ENCODE measurements at places on chromosomes 2 and 18.

DNA sequence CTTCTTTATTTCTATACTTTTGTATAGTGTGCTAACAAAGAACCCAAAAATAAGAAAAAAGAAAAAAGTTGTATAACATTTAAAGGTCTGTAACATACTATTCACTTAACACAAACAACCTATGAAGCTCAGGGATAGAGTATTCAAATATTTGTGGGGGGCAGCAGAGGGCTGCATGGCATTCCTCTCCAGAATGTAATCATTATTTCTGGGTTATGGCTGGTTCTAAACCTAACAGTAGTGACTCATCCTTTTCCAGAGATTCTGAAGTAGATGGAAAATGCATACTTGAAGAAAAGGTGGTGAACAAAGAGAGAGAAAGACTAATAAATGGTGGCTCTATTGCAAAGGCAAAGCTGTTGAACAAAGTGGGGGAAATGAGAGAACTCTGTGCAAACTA is 249.4 kb downstream of the NRXN1 start:
- no peak for DNase-seq

GRCh38 chr18:79790996-79791972 is 6.5 kb upstream of the KCNG2 start:
- DNase-seq, result no peak

DNA sequence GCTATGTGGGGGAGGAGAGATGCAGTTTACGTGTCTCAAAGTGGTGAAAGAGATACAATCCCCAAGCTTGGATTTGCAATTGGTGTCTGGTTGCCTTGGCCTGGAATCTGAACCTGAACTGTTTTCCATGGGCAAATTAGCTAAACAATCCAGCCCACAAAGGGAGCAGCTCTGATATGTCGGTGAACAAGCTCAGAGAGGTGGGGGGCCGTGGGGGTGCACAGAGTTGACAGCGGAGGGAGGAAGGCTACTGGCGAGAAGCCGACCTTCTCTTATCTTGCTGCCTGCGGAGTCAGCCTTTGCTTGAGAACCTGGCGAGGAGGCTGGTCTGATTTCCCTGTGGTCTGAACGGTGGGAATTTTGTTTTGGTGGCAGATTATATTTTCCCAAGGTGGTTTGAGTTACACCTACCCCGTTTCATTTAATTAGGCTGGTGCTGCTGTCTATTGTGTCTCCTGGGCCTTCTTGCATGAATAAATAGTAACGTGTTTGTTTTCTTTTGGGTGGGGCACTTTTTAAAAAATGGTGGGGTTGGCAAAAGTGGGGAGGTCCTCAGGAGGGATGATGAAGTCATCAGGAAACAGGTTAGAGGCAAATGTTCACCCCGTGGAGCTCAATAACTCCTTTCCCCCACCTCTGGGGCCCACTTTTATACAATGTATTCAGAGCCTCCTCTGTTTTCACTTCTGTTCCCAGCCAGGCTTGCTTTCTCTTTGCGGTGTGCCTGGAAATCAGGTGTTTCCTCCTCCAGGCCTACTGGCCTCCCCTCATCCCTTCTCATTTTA is 80.9 kb upstream of the IGFBP5 start:
- no peak for DNase-seq

GRCh38 chr2:157559061-157559460 is 69.6 kb downstream of the ACVR1C start:
- DNase-seq, result no peak

DNA sequence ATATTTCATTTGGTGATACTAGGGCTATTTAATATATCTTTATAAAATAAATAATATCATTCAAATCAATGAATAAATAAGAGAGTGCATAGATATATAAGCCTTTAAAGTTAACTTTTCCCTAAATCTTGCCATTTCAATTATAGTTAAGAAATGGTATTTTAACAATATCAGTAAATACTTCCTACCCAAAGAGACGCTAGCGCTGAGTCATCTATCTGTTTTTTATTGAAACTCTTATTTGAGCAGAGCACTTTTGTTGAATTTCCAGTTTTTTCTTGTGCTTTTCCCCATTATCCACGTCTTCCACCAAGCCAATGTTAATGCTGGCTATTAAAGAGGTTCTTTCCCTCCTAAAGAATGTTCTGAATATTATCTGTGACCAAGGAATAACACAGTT is 639.3 kb downstream of the DSC3 start:
- DNase-seq, result no peak

DNA sequence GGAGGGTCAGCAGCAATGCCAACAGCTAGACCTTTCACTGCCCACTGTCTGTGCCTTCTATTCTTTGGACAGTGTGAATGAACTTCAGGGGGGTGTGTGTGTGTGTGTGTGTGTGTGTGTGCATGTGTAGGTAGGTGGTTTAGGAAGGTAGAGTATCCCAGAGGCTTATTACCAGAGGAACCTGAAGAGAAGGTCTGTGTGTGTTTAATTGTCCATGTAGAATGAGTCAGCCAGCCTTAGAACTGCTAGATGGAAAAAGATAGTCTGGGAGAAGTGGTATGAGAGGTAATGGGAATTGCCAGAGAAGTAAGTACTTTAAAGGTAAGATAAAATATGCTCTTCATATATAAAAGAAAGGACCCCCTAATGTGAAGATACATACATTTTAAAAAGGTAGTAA is 522.2 kb downstream of the PIK3C3 start:
- DNase-seq, result no peak

DNA sequence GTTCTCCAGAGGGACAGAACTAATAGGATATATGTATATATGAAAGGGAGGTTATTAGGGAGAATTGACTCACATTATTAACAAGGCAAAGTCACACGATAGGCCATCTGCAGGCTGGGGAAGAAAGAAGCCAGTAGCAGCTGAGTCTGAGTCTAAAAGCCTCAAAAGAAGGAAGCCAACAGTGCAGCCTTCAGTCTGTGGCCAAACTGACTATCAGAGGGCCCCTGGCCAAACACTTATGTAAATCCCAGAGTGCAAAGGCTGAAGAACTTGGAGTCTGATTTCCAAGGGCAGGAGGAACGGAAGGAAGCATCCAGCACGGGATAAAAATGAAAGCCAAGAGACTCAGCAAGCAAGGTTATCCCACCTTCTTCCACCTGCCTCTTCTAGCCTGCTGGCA is 108.0 kb upstream of the LDLRAD4 start:
- DNase-seq, result no peak

- DNase-seq, result no peak
Observed at GRCh38 chr2:113848758-113849415, 41.0 kb upstream of the ACTR3 start.

DNA sequence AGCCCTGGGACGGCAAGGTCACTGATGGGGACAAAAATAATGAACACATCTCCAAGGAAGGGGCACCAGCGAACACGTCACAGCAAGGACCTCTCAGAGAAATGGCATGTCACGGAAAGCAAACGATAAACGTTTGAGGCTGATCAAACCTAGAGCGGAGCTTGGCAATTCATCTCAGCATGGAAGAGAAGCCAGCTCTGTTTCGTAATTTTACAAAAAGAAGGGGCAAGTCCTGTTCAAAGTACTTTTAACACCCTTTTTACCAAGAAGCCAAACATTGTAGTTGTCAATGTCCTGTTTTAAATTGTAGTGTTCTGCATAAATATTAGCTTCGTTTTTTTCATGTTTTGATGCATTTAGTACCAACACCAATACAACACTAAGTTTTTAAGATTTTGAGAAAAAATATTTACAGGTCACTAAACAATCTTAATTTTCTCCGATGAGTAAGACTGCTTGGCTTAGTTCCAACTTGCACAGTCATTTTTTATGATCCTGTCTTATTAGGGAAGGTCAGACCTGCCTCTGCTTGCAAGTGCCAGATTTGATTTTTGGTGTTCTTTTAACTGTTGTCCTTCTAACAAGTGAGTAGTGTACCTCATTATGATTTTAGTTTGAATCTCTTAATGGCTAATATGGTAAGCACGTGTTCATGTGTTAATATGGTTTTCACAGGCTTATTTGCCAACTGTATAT is 818.5 kb upstream of the SALL3 start:
- DNase-seq, result no peak

DNA sequence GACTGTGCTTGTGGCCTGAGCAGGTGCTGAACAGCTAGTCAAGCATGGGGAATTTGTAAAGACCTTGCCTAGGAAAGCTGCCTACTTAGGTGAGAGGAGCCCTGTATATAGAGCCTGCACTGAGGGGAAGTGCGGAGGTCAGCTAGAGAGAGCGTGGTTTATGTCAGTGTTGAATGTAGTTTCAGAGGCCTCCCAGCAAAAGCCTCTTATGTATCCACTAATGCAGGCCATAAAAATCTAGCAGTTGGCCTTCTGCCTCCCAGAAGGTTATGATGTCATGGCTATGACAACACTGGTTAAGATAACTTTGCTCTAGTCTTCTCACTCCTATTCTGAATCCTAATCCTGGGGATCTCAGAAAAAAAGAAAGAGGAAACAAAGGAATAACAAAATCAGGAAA is 88.9 kb downstream of the ASXL3 start:
- DNase-seq, result no peak

- DNase-seq, result no peak
Observed at GRCh38 chr18:12056034-12056883, 37.4 kb upstream of the ANKRD62 start.

DNA sequence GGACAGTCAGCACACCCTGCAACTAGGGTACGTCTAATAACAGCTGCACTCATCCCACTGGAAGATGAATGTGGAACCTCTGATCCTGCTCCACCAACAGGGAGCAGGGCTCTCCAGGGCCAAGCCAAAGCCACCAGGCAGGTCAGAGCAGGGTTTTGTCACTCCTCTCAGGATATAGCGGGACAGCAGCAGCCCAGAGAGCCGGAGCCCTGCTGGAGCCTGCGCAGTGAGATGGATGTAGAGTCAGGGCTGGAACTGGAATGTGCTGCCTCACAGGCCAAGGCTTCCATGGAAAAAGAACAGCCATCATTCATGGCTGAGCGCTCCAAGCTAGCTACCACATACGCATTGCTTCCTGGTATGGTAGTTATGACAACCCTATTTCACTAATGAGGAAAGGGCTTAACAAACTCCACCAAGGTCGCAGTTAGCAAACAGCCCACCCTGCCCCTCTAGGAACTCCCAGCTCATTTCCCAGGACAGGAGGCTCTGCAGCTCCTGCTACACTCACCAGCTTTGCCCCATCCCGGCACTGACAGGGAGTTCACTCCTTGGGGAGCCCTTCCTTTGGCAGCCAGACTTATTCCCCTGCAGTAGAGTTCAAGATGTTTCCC is 85.2 kb downstream of the HS1BP3 start:
- DNase-seq, result no peak

DNA sequence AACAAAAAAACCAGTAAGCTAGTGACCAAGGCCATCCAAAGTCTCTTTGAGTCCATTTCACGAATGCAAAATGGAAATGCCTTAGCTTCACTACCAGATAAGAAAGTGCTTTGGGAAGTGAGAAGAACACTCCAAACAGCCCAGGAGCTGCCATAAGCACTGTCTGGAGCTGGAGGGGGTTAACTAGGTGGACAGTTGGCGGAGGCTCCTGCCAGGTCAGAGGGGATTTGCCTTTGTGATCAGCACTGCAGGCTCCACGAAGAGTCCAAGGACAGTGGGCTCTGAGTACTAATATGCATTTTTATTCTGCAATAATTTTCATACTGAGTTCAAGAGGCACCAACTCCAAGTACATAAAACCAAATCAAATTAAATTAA is 233.3 kb upstream of the SMAD2 start:
- no peak for DNase-seq

DNA sequence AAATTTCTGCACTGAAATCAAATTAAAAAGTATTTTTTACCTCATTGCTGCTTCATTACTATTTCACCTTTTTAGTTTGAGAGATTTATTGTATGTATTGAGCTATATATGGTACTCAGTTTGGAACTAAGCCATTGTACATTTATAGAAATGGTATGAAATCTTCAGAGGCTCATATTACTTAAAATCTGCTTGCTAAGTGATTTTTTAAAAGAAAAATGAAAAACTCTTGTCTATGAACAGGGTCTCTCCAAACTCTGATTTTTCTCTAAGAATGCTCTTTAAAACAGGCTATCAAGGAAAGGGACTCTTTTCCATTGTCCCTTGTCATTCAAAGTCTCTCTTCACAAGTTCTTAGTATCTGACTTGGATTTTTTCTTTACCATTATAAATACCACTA is 31.8 kb downstream of the C1D start:
- no peak for DNase-seq

Data from neural crest cell (in vitro differentiated cells).